Muscle of leg (tissue), 16 donors: ENCODE measurements at places on chromosomes 7 and 10. TPM values are rescaled to one million over a fixed set of nuclear protein-coding genes. Genes with fewer than 3 reads are reported as not detected.

Gene CCDC146
- 6.7 TPM for total RNA-seq

Gene TMEM196
- total RNA-seq, result 0.04 TPM

Gene PRLHR
- total RNA-seq, result not detected

Gene RSPH10B
- 0.31 TPM for total RNA-seq

Gene VPS37D
- 4.5 TPM for total RNA-seq

Gene SCART1
- 1.5 TPM for total RNA-seq

Gene UTF1
- total RNA-seq, result not detected

Gene ABI1
- 46.0 TPM for total RNA-seq

Gene ELFN1
- 4.4 TPM for total RNA-seq

Gene NUPR2
- total RNA-seq, result 0.18 TPM

Gene NUTM2A
- total RNA-seq, result 0.44 TPM

Gene LIPF
- total RNA-seq, result not detected

Gene IQUB
- 0.84 TPM for total RNA-seq

Gene UBE2H
- total RNA-seq, result 48.9 TPM

Gene ACHE
- 21.5 TPM for total RNA-seq

Gene PVRIG
- 0.13 TPM for total RNA-seq

Gene OR2A42
- 0.04 TPM for total RNA-seq
